Hematopoietic multipotent progenitor cell treated with erythropoietin and hydrocortisone succinate and interleukin-3 and kit ligand, for 6 days (in vitro differentiated cells): ENCODE measurements at places on chromosomes 4 and X.

GRCh38 chrX:10821293-10821692 is 200.9 kb upstream of the MID1 start:
- no peak for DNase-seq

- no peak for DNase-seq
Observed at GRCh38 chr4:8832113-8832915, 39.3 kb downstream of the HMX1 start.

DNA sequence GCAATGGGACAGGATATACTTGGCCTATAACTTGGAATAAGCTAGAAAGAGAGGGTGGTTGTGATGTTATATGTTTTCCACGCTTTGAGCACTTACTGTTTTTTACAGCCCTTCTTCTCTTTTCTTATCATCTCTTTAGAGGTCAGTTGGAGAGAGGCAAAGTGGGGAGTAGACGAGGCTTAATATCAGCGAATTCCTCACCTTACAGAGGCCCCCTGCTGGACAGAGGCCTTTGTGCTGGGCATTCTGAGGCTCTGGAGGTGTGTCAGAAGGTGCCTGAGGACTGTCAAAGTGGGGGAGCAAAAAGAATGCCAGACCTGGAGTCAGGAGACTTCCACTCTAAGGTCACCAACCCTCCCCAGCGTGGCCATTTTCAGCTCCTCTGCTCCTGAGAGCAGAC is 42.5 kb downstream of the MAMLD1 start:
- peak; percentile 27 for DNase-seq

- DNase-seq: no peak
Observed at GRCh38 chr4:154478128-154478527, 13.5 kb downstream of the DCHS2 start.

GRCh38 chrX:123685232-123685631 is 47.6 kb downstream of the THOC2 start:
- peak; percentile 13 for DNase-seq

GRCh38 chr4:26150948-26151347 is 169.9 kb upstream of the RBPJ start:
- DNase-seq: no peak

- no peak for DNase-seq
Observed at GRCh38 chr4:109183931-109184490, 118.4 kb downstream of the COL25A1 start.

- no peak for DNase-seq
Observed at GRCh38 chr4:102143433-102143832, 201.8 kb downstream of the SLC39A8 start.

GRCh38 chr4:60709061-60709460 is 491.1 kb upstream of the ADGRL3 start:
- DNase-seq: no peak

DNA sequence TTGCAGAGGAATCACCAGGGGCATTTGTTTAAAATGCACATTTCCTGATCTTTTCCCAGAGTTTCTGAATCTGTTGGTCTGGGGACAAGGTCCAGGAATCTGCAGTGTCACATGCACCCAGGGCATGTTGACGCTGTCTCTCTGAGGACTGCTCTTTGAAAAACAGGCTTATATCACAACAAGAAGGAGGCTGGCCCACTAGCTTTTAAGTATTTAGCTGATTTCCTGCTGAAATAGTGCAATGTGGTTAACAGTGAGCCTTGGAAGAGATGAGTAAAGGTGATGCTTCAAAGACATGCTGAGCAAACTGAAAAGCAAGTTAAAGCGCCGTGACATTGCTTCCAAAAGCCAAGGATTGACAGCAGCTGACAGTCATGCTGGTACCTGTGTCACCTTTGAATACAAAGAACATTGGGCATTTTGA is 18.6 kb upstream of the SEPSECS start:
- no peak for DNase-seq

- peak; percentile 36 for DNase-seq
Observed at GRCh38 chr4:153221783-153222706, 17.8 kb downstream of the TRIM2 start.

DNA sequence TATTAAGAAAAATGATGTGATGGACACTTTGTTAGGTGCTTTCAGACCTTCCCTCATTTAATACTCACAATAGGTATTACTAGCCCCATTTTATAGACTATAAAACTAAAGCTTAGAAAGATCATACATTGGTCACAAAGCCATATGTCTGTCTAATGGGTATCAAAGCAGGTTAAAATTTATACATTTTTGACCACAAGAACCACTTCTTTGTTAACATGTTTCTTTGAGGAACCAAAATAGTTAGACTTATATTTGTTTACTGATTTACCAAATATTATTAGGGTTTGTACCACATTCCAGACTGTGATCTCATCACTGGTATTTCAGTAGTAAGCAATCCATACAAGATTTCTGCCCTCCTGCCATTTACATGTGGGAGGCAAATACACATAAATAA is 363.3 kb downstream of the NAF1 start:
- DNase-seq: no peak

GRCh38 chr4:123379392-123379791 is 17.2 kb upstream of the SPRY1 start:
- no peak for DNase-seq

DNA sequence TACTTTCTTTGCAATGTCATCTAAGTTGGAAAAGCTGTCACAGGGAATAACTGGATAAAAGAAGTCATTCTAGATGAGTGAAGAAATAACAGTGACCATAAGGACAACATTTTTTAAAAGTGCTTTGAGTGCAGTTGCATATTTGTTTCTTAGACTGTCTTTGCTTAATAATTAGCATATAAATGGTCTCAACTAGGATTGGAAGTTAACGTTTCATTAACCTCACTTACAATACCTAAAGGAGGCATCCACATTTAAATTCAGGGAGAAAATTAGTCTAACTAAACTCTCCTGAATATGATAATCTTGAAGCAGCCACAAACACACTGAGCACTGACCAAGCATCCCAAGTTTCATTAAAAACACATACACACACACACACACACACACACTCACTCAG is 780.7 kb downstream of the PCDH18 start:
- DNase-seq: no peak

DNA sequence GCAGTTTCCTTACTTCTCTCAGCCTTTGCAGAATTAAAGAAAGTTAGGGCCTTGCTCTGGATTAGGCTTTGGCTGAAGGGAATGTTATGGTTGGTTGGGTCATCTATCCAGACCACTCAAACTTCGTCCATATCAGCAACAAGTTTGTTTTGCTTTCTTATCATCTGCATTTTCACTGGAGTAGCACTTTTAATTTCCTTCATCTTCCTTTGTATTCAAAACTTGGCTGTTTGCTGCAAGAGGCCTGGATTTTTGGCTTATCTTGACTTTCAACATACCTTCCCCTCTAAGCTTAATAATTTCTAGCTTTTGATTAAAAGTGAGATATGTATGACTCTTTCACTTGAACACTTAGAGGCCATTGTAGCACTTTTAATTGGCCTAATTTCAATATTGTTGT is 126.7 kb upstream of the CENPE start:
- DNase-seq: no peak

DNA sequence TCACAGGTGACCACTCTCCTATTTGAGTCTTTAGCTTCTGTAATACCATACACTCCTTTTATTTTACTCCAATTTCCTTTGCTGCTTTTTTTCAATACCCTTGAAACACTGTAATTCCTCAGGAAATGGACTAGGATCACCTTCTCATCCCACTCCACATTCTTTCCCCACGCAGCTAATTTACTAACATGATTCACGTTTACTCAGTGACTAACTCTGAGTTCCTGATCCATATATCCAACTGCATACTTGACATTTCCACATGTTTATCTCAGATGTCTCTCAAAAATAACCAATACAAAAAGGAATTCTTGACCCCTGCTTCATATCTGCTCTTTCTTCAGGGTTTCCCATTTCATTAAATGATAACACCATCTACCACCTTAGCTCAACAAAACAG is 19.9 kb downstream of the RPS6KA6 start:
- DNase-seq: no peak

- DNase-seq: peak; percentile 49
Observed at GRCh38 chr4:150573534-150573933, 8.4 kb upstream of the MAB21L2 start.

DNA sequence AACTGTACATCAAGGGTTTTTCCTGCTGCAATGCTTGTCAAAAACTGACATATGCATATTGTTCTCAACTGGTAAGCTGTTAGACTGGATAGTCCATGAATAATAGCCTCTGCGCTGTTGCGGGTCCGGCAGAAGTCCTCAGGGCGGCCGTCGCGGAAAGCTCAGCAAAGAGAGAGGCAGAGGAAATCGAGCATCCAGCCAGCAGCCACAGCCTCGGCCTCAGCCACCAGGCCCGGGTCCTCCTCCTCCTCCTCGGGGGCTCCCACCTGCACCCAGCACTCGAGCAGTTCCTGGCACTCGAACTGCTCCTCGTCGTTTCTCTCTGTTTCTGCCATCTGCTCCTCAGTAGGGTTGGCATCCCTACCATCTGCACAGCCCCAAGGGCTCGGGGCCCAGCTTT is 53.7 kb downstream of the UPRT start:
- no peak for DNase-seq

- no peak for DNase-seq
Observed at GRCh38 chr4:26687728-26688127, 103.8 kb downstream of the TBC1D19 start.

- no peak for DNase-seq
Observed at GRCh38 chrX:40383969-40384368, 196.8 kb upstream of the ATP6AP2 start.

DNA sequence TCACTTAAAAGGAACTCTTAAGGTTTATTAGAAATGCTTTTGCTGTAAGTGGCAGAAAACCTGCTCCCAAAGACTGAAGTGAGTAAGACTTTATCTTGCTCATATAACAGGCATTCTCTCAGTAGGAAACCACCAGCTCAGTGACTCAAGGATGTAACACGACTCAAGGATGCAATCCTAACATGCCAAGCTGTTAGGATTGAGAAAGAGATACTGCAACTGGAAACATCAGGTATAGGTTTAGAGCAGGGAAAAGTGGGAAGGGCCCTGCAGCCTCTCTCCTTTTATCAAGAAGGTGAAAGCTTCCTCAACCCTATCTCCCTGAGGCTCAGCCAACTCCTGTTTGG is 11.9 kb upstream of the SLC9A7 start:
- DNase-seq: no peak

DNA sequence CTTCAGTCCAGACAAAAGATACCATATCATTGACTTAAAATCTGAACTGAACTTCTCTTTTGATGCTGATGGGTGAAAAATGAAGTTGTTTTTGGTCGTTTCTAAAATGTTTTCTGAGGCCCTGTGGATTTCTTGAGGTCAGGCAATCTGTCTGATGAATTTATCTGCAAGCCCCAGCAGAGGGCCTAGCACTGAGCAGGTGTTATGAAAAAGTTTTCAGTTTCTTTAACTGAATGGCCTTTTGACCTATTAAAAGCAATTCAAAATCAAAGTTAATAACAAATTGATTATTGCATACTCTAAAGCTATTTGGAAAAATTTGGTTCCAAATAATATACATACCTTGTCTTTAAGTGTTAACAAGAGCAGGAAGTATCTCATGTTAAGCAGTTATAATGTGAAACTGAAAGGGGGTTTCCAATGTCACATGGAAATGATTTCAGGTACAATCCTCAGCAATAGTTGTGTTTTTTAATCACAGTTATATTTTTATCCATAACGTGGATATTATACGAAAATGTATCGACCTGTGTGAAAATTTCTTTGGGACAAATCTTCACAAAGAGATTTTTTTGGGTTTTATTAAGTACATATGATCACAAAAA is 285.0 kb downstream of the SPANXN1 start:
- no peak for DNase-seq

GRCh38 chrX:7889135-7889534 is 38.1 kb downstream of the PNPLA4 start:
- DNase-seq: no peak

GRCh38 chr4:1323635-1324442 is 23.2 kb upstream of the UVSSA start:
- no peak for DNase-seq

DNA sequence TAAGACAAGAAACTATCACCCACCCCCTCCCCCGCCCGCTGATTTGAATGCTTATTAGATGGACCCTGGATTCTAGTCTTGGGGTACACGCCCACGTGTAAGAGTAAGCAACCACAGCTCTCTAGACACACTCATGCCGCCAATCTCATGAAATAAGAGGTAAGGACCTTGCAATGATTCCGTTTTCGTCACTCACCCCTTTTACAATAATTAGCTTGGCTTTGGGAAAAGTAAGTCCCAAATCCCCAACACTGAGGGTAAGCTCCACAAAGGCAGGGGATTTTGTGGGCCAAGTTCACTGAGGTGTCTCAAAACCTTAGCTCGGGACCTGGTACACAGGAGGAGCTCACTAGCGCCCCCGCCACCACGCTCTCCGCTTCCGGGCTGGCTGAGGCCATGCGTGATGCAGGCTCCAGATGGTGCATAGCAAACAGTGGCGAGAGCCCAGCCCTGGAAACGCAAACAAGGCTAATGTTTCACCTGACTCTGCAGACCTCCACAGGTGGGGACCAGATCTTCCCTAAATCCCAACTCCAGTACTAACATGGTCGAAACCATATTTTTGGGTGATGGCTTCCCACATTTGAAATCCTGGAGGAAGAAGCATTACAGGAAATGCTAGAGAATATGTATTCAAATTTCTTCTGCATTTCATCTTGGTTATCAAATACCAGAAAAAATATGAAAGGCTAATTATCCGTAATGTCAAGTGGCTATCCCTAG is 4.1 kb downstream of the PLAC8 start:
- peak; percentile 94 for DNase-seq

DNA sequence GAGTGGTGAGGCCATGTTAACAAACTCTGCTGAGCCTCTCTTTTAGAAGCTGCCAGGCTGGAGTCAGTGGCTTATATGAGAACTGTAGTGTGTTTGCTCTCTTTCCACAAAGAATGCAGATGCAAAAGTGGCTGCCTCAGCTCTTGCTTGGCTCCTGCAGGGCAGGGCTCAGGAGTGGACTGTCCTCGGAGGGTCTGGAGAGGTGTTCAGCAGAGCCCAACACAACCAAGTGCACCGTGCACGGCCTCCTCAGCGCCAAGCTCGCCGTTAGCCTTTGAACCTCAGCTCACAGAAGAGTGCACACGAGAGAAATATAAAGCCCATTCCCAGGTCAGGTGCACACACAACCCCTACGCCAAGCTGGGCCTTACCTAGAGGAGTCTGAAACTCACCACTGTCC is 82.8 kb downstream of the C4orf51 start:
- no peak for DNase-seq

DNA sequence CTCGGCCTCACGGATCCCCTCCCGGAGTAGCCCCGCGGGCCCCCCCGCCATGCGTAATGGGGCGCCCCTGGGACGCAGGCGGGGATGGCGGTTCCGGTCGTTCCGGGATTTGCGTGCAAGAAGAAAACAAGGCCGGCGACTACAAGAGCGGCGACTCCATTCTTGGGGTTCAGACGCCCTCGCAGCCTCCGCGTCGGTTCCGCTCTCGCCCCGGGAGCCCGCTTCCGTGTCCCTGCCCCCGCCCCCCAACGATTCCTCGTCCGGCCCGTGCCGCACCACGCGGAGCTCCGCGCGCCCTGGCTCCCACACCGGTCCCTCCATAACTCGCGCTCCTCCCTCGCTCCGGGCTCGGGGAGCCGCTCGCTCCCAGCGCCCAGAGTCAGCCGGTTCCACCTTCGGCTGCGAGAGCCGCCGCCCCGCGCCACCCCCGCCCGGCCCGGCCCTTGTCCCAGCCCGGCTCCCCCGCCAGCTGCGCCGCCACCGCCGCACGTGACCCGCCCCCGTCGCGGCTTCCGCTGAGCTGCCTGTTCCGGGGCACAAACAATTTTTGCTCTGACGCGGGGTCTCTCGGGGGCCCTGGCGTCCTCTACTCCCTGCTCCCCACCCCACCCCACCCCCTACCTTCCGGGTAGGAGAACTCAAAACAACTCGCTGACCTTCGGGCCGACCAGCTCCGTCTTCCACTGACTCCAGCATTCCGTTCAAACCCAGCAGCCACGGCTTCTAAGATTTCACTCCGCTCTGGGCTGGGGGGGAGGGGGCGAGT is 78.8 kb upstream of the BCOR start:
- DNase-seq: peak; percentile 70

GRCh38 chr4:54100595-54101189 is 729 bp downstream of the GSX2 start:
- no peak for DNase-seq
